ENCODE measurements at places on chromosomes 16 and 17.

DNA sequence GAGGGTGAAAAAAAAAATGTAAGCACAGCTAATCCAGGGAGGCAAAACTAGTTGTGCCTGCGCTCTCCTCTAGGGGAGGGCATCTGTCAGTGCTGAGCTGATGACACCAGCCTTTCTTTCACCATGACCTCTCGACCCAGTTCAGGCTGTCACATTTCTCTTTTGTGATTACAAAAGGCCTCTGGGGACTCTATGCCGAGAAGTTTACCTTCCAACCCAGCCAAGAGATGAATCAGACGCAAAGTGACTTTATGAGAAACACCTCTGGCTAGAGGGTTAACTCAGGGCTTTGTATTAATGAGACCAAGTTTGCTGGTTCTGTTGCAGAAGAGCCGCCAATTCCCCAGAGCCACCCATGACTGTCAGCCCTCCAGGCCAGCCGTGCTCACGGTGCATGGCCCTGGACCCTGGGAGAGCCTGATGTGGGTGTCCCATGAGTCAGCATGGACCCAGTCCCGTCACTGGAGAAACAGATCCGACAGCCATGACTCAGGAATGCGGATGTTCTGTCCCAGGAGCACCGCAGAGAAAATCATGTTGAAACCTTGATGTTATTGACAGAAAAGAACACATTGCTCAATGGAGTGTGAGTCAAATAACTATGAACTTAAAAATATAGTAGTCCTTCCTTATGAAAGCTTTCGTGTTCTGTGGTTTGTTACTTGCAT, 437.2 kb downstream of the HS3ST3B1 start:
- DNase-seq, result no peak

DNA sequence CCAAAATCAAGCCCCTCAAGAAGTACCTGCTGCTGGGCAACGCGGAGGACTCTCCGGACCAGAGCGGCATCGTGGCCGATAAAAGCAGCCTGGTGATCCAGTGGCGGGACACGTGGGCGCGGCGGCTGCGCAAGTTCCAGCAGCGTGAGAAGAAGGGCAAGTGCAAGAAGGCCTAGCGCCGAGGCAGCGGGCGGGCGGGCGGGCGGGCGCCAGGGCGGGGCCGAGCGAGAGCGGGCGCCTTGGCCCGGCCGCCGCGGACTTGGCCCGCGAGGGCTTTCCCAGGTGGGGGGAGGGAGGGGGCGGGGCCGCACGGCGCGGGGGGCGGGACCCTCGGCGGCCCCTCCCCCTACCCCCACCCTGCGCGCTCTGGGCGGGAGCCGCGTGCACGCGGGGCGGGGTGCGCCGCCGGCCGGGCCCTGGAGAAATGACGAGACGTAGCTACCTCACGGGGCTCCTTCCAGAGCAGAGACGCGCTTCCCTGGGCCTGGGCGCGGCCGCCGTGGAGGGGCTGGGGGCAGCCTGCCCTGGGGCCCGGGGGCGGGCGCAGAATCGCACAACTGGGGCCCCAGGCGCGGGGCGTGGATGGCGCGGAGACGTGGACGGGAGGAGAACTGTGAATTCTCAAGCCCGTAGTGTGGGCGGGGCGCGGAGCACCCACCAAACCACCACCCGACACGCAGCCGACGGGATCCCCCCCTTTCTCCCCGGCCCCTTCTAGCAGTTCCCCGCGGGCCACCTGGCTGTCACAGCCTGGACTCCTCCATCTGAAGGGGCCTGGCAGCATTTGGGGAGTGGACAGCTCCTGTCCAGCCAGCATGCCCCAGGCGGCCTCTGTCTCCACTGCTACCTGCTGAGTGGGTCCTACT, 218.7 kb downstream of the NTN1 start:
- peak; percentile 54 for DNase-seq

GRCh38 chr16:72501739-72502593, 330.0 kb upstream of the PMFBP1 start:
- DNase-seq, result peak; percentile 5

GRCh38 chr17:2940352-2940751, 123.1 kb downstream of the OR1D5 start:
- DNase-seq, result no peak

DNA sequence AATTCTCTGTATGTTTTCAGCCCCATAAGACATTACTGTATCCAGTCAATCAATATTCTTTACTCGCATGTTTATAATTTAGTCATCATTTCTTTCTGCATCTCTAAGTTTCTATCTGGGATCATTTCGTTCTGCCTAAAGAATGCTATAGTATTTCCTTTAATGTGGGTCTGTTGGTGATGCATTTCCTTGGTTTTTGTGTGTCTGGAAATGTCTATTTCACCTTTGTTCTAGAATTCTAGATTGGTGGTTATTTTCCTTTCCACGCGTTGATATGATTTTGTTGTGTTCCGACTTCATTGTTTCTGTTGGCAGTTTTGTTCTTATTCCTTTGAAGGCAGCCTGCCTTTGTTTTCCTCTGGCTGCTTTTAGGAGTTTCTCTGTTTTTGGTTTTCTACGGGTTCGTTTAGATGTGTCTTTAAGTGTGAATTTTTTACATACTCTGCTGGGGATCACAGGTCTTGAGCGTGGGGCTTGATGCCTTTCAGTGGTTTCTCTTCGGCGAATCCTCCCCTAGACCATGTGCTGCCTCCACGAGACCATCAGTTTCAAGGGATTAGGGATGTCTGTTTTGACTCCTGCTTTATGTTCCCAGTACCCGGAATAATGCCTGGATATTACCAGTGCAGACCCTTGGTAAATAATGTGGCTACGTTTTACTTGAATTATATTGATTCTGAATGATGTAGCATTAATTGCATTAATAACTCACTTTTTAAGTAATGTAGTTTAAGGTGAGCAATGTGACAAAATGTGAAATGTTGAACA, 23.5 kb downstream of the POLR3E start:
- DNase-seq, result no peak

- no peak for DNase-seq
Observed at GRCh38 chr17:46847204-46848191, 3.9 kb upstream of the WNT9B start.

DNA sequence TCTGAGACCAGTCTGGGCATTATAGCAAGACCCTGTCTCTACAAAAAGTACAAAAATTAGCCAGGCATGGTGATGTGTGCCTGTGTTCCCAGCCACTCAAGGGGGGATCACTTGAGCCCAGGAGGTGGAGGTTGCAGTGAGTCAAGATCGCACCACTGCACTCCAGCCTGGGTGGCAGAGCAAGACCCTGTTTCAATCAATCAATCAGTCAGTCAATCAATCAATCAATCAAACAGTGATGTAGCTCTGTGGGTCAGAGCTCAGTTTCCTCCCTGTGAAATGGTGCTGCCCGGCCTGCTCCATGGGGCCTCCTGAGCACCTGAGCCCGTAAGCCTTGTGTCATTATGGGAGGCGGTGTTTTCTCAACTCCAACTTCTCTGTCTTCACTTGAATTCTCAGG, 167.1 kb upstream of the CIBAR2 start:
- DNase-seq, result no peak

GRCh38 chr16:85420501-85421337, 192.4 kb upstream of the GSE1 start:
- peak; percentile 67 for DNase-seq

DNA sequence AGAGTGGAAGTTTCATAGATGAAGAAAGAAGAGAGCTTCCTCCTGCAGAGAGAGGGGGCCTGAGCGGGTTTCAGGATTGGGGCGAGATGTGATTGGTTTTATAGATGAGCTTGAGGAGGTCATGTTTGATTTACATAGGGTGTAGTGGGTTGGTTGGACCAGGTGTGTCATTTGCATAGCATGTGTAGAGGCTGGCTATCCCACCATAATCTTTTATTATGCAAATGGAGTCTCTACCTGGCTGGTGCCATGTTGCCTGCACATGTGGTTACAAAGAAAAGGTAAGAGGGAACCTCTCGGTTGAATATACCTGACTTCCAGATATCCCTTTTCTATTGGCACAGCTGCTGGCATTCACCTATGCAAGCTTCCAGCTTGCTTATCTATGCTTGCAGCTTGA, 228.1 kb downstream of the BCAS3 start:
- no peak for DNase-seq

GRCh38 chr16:30555315-30556124, 2.7 kb downstream of the ZNF764 start:
- DNase-seq, result no peak
